ENCODE measurements at places on chromosomes 1 and 21. TPM values are rescaled to one million over a fixed set of nuclear protein-coding genes. Genes with fewer than 3 reads are reported as not detected.

The NDUFS2 gene
- total RNA-seq = 90.7 TPM

The C1orf146 gene
- total RNA-seq = not detected

The SAMSN1 gene
- 1.6 TPM for total RNA-seq

The RNPEP gene
- 76.2 TPM for total RNA-seq

- DNase-seq = peak; percentile 24
- no peak overlapping the region for H3K27ac ChIP-seq
- no peaks in the 10 kb centered on the region for H3K36me3 ChIP-seq
- no peak overlapping the region for H3K4me3 ChIP-seq
- H3K27me3 ChIP-seq = no peaks in the 10 kb centered on the region
These were observed 68.5 kb downstream of the GPR88 start for GRCh38 chr1:100606438-100606837.

The HSPB7 gene
- 39.5 TPM for total RNA-seq

- H3K27me3 ChIP-seq = no peaks in the 10 kb centered on the region
- DNase-seq = peak; percentile 40
- H3K27ac ChIP-seq = no peak overlapping the region
- peaks cover 9% of the 10 kb centered on the region for H3K4me1 ChIP-seq
- H3K36me3 ChIP-seq = no peaks in the 10 kb centered on the region
These were observed 199.4 kb upstream of the DAB1 start for GRCh38 chr1:57623039-57623790.

GRCh38 chr1:79100385-79100784 lies 93.9 kb upstream of the ADGRL4 start:
- DNase-seq = no peak
- H3K4me3 ChIP-seq = no peak overlapping the region
- H3K27ac ChIP-seq = no peak overlapping the region
- no peaks in the 10 kb centered on the region for H3K4me1 ChIP-seq
- no peaks in the 10 kb centered on the region for H3K36me3 ChIP-seq

DNA sequence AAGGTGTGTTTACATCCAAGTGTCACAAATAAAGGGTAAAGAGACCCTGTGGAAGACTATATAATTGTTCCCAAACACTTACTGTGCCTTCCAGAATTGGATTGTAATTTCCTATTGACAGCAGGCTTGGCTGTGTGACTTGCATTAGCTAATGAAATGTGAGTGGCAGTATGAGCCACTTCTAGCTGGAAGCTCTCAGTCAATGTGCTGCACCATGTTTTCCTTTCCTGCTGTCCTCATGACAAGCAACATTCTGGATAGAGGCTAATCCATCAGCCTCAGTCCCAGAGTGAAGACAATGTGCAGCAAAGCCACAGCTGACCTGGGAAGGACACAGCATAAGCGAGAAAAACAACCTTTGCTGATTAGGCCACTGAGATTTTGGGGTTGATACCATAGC lies 5.9 kb upstream of the FOXJ3 start:
- no peaks in the 10 kb centered on the region for H3K27me3 ChIP-seq
- H3K4me3 ChIP-seq = no peak overlapping the region

GRCh38 chr1:26409191-26409807 lies 1.3 kb upstream of the LIN28A start:
- H3K4me1 ChIP-seq = no peaks in the 10 kb centered on the region
- H3K27me3 ChIP-seq = peaks cover 6% of the 10 kb centered on the region
- H3K4me3 ChIP-seq = no peak overlapping the region
- H3K27ac ChIP-seq = no peak overlapping the region

DNA sequence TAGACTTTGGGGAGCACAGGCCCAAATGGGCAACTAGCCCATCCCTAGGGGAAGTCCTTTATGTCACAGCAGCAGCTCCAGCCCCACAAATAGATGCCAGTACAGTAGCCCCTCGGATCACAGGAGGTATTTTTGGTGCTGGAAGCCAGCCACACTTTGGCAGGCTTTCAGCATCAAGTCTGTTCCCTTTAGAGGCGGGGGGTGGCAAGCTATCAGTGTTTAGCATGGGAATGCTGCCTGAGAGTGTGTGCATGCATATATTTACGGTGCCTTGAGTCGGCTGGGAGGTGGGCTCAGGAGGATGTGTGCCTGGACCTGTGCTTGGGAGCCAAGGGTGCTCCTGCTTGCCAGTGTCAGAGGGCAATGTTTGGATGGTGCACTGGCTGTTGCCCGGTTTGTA lies 3.5 kb upstream of the PLXNA2 start:
- H3K4me3 ChIP-seq = no peak overlapping the region
- no peak overlapping the region for H3K27ac ChIP-seq
- no peaks in the 10 kb centered on the region for H3K36me3 ChIP-seq
- peaks cover 7% of the 10 kb centered on the region for H3K4me1 ChIP-seq

DNA sequence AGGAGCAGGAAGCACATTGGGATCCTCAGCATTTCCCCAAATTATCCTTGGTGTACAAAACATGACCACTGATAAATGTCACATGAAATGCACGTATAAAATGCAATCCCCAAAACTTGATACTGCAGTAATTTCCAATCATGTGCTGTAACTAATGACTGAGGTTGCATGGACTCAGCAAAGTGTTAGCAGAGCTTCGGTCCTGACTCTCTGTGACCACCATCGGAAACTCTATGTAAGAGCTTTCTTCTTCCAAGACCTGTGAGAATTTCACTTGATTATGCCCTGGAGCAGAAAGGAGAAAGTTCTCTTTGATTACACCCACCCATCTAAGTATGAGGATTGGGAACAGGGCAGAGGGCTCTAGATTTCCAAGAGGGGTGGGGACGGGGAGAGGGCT lies 908 bp downstream of the CD53 start:
- H3K36me3 ChIP-seq = no peaks in the 10 kb centered on the region
- no peaks in the 10 kb centered on the region for H3K4me1 ChIP-seq
- no peak overlapping the region for H3K27ac ChIP-seq
- H3K27me3 ChIP-seq = no peaks in the 10 kb centered on the region
- H3K4me3 ChIP-seq = no peak overlapping the region

- H3K4me3 ChIP-seq = no peak overlapping the region
- no peaks in the 10 kb centered on the region for H3K27me3 ChIP-seq
- H3K36me3 ChIP-seq = no peaks in the 10 kb centered on the region
These were observed 42.5 kb downstream of the NEK2 start for GRCh38 chr1:211632808-211633523.

GRCh38 chr1:232292818-232293217 lies 337.1 kb downstream of the SIPA1L2 start:
- H3K27me3 ChIP-seq = no peaks in the 10 kb centered on the region
- H3K4me1 ChIP-seq = no peaks in the 10 kb centered on the region
- no peak overlapping the region for H3K27ac ChIP-seq
- no peak overlapping the region for H3K4me3 ChIP-seq

- H3K27me3 ChIP-seq = no peaks in the 10 kb centered on the region
- no peaks in the 10 kb centered on the region for H3K36me3 ChIP-seq
- no peak overlapping the region for H3K4me3 ChIP-seq
These were observed 107.3 kb upstream of the RUNX3 start for GRCh38 chr1:25037174-25038074.

- H3K27ac ChIP-seq = no peak overlapping the region
- DNase-seq = no peak
- no peaks in the 10 kb centered on the region for H3K4me1 ChIP-seq
- H3K27me3 ChIP-seq = no peaks in the 10 kb centered on the region
These were observed 47.1 kb downstream of the MDM4 start for GRCh38 chr1:204563307-204563706.

GRCh38 chr1:246703581-246703980 lies 20.6 kb upstream of the SCCPDH start:
- peaks cover 1% of the 10 kb centered on the region for H3K4me1 ChIP-seq
- DNase-seq = no peak
- H3K27me3 ChIP-seq = no peaks in the 10 kb centered on the region
- no peak overlapping the region for H3K27ac ChIP-seq
- H3K36me3 ChIP-seq = no peaks in the 10 kb centered on the region
- no peak overlapping the region for H3K4me3 ChIP-seq

GRCh38 chr1:193552274-193552673 lies 365.9 kb upstream of the B3GALT2 start:
- no peak for DNase-seq
- no peaks in the 10 kb centered on the region for H3K4me1 ChIP-seq
- no peak overlapping the region for H3K27ac ChIP-seq
- H3K27me3 ChIP-seq = no peaks in the 10 kb centered on the region
- no peak overlapping the region for H3K4me3 ChIP-seq
- no peaks in the 10 kb centered on the region for H3K36me3 ChIP-seq

- H3K27me3 ChIP-seq = no peaks in the 10 kb centered on the region
- no peak for DNase-seq
- H3K4me3 ChIP-seq = no peak overlapping the region
- no peaks in the 10 kb centered on the region for H3K36me3 ChIP-seq
- no peaks in the 10 kb centered on the region for H3K4me1 ChIP-seq
These were observed 46.0 kb downstream of the GRHL3 start for GRCh38 chr1:24364975-24365678.

DNA sequence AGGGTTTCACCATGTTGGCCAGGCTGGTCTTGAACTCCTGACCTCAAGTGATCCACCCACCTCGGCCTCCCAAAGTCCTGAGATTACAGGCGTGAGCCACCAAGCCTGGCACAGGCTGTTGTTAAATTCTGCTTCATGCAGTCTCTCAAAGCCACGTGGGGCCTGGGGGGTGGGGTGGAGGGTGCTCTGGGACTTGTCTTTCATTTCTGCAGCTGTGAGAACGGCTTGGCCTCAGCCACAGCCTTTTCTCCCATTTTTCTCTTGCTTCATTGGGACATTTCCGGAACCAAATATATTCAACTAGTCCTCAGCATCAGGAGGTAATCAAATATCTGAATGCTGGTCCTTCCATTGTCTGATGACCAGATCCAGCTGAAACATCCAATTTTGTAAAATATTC lies 27.6 kb upstream of the KCNE2 start:
- DNase-seq = no peak
- no peak overlapping the region for H3K4me3 ChIP-seq
- H3K4me1 ChIP-seq = peaks cover 12% of the 10 kb centered on the region
- H3K36me3 ChIP-seq = no peaks in the 10 kb centered on the region
- H3K27ac ChIP-seq = no peak overlapping the region

DNA sequence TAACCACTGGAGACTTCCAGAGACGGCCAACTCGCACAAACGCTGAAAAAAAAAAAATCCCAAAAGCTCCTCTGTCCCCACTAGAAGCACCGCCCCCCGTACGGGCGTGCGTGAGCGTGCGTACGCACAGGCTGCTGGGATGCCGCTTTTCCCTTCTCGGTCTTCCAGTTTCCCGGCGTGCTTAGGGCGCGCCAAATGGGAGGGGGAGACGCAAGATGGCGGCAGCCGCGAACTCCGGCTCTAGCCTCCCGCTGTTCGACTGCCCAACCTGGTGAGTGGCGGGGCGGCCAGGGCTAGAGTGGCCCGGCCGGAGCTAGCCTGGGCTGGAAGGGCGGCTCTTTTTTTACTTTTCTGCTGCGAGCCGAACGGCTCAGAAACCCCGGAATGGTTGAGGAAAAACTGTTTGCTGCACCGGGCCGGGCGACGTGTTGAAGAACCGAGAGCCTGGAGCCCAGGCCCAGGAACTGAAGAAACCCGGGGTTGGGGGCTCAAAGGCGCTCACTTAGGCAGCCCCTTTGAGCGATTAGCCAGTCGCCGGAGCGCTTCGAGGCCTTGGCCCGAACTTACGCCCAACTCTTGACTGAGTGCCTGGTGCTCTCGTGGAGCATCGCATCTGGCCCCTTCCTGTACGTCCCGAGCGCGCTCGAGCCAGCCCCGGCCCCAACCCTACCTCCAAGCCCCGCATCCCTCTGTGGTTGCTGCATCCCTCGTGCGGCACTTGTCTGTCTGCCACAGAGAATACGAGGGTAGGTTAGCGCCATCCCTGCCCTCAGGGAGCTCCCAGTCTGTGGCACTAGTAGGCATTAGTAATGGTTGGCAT lies at the start of gene PPP1R8:
Gene PPP1R8 (plus strand): TSS at position 162 of the 820 bp plus-strand sequence. CDS start 54 bp downstream, at position 216.
- H3K4me1 ChIP-seq = peaks cover 2% of the 10 kb centered on the region
- no peaks in the 10 kb centered on the region for H3K27me3 ChIP-seq
- H3K27ac ChIP-seq = peak within 1 kb of the TSS; percentile 51
- peak within 1 kb of the TSS; percentile 63 for H3K4me3 ChIP-seq
- peak; percentile 89 for DNase-seq

The GLRX2 gene
- total RNA-seq = 14.6 TPM

GRCh38 chr21:35179990-35180540 lies 131.0 kb upstream of the RUNX1 start:
- no peak for DNase-seq

The KAZN gene
- total RNA-seq = 19.9 TPM

The CD2 gene
- 0.82 TPM for total RNA-seq

The DENND1B gene
- total RNA-seq = 15.6 TPM

DNA sequence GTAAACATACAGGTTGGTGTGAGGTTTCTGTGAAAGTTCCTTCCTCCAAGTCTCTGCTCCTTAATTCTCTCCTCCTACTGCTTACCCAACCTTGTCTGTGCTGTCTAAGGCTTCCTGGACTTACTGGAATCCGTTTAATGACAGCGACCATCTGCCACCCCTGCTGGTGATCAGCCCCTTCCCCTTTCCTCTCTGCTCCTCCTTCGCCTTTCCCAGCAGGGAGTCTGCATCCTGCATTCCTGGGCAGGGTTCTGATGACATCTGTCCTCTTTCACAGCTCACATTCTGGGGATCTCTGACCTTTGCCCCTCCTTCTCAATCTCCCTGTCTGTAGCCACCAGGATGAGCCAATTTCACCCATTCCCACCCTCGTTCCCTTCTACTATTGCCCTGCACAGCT lies 66.5 kb downstream of the KIRREL1 start:
- no peak overlapping the region for H3K27ac ChIP-seq
- no peaks in the 10 kb centered on the region for H3K27me3 ChIP-seq
- H3K4me3 ChIP-seq = no peak overlapping the region
- no peaks in the 10 kb centered on the region for H3K36me3 ChIP-seq

GRCh38 chr1:3534803-3535637 lies 76.3 kb downstream of the MEGF6 start:
- peaks cover 4% of the 10 kb centered on the region for H3K4me1 ChIP-seq
- H3K36me3 ChIP-seq = no peaks in the 10 kb centered on the region
- DNase-seq = no peak
- no peak overlapping the region for H3K4me3 ChIP-seq
- no peaks in the 10 kb centered on the region for H3K27me3 ChIP-seq

The CFHR5 gene
- total RNA-seq = not detected

The CFHR3 gene
- total RNA-seq = 1.0 TPM

The CRP gene
- total RNA-seq = not detected

- H3K4me3 ChIP-seq = no peak overlapping the region
- H3K27ac ChIP-seq = no peak overlapping the region
- H3K27me3 ChIP-seq = no peaks in the 10 kb centered on the region
- no peak for DNase-seq
- no peaks in the 10 kb centered on the region for H3K4me1 ChIP-seq
- H3K36me3 ChIP-seq = no peaks in the 10 kb centered on the region
These were observed 464.5 kb downstream of the MATN1 start for GRCh38 chr1:30258876-30259275.

GRCh38 chr1:110176299-110176956 lies 26.1 kb downstream of the SLC6A17 start:
- H3K4me3 ChIP-seq = no peak overlapping the region
- H3K27me3 ChIP-seq = no peaks in the 10 kb centered on the region

The PROK1 gene
- total RNA-seq = 245 TPM

The SOX13 gene
- 43.0 TPM for total RNA-seq

The TNFRSF4 gene
- 0.37 TPM for total RNA-seq

- no peak overlapping the region for H3K4me3 ChIP-seq
- no peak for DNase-seq
- no peak overlapping the region for H3K27ac ChIP-seq
These were observed 1882.4 kb downstream of the NCAM2 start for GRCh38 chr21:22880573-22880972.

- H3K4me1 ChIP-seq = peaks cover 2% of the 10 kb centered on the region
- no peaks in the 10 kb centered on the region for H3K36me3 ChIP-seq
These were observed 9.3 kb upstream of the CNR2 start for GRCh38 chr1:23922321-23922943.
